NCI-H2081 (cell line): ENCODE measurements at places on chromosomes 13 and 19.
A peak's percentile ranks its signal among the peaks of the same experiment; 100 is the strongest.

DNA sequence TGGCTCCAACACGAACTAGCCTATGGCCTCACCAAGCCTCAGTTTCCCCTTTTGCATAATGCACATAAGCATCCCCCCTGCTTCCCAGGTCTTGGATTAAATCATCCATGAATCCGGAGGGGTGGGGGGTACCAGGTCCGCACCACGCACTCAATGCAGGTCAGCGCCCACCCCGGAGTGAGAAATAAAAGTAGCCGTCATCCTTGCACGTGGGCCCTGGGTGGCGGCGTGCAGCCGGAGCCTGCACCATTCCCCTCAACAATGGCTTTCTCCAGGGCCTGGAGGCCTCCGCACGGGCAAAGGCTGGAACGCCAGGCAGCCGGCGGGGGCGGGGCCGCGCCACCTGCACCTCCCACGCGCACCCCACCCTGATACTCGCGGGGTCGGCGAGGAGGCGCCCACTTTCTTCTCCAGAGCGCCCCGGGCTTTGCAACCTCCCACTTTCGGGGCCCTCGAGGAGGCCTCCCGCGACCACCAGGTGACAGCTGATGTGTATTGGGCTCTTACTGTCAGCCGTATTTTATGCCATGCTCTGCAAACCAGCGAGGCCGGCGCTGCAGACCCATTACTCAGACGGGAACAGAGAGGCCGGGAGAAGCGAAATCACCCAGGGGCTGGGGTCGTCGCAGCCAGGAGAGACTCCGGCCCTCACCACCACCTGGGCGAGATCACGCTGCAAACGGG lies 767 bp upstream of the GADD45B start:
- no peak for DNase-seq

DNA sequence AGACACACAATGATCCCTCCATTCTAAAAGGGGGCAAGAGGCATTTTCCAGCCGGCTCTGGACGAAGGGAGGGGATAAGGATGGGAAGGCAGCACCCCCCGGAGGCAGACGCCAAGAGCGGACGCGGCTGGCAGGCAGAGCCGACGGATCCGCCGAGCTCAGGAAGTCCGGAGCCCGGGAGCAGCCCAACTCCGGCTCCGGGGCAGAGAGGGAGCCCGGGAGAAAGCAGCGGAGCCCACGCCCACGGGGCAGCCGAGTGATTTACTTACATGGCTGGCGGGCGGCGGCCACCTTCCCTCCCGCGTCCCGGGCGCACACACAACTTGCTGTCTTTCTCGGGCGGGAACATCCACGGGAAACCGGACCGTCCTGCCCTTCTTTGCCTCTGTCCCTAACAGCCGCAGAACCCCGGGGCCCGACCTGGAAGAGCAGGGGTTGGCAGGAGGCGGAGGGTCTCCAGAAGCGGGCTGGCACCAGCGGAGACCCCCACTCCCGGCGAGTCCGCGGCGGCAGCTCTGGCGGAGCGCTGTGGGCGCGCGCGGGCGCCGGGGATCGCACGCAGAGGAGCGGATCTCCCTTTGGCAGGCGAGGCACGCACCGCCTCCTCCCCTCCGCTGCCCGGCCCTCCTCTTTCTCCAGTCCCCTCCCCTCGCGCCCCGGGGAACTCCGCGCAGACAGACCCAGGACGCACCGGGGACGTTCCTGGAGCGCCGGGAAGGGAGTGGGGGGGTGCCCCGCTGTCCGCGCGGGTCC lies at the start of gene LHFPL6:
Gene LHFPL6, minus strand, starts transcription at position 580 of the 753 bp plus-strand sequence.
- peak; percentile 73 for DNase-seq

- no peak for DNase-seq
Observed at GRCh38 chr13:20359335-20359734, 127.2 kb upstream of the GJB6 start.

DNA sequence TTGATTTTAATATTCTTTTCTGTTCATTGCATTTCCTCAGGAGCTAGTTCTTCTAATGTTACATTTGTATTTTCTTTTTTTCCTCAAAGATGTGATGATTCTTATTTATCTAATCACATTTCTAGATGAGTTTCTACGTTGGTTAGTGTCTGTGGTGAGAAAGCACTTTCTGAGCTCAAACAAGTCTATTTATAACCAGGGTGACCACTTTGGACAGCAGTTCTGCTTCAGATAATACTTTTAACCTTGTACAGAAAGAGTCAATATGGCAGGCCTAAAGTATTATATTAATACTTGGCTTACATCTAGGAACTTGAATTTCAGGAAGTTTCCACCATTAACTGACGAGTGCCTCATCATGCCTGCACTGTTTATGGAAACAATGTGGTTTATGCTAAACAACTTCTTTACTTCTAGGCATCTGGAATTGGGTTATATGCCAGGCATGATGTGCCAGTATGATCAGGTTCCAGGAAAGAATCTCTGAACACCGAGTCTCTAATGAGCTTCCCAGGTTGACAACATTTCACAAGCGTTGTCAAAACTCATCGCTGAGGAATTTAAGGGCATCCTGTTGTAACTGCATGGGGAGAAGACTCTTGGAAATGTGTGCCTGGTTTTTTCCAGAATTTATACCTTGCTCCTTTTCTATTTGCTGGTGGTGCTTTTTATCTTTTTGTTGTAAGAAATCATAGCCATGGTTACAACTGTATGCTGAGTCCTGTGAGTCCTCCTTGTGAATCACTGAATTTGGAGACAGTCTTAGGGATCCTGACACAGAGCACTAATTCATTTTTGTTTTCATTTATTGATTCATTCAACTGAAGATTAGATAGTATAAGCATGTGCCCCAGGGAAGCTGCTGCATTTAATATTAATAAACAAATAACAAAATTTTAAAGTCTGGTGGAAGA lies 344.4 kb upstream of the PCDH9 start:
- DNase-seq, result no peak

DNA sequence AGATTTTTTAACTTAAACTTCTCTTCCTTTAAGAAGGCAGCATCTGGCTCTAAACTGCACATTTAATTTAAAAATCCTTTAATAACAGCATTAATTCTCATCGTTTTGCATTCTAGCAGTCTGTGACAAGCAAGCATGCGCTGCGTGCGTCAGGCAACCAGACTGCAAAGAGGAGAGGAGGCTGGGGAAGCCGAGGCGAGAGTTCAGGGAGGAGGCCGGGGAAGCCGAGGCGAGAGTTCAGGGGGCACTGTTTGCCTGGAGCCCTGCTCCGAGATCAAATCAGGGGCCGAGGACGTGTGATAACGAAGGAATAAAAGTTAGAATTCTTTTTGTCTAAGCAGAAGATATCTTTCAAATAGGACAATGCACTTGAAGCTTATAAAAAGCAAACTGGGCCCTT lies 435.7 kb downstream of the EFNB2 start:
- no peak for DNase-seq

GRCh38 chr13:96072392-96072791 lies 17.5 kb upstream of the HS6ST3 start:
- DNase-seq, result no peak

- DNase-seq, result no peak
Observed at GRCh38 chr13:20258963-20259288, 26.8 kb upstream of the GJB6 start.

DNA sequence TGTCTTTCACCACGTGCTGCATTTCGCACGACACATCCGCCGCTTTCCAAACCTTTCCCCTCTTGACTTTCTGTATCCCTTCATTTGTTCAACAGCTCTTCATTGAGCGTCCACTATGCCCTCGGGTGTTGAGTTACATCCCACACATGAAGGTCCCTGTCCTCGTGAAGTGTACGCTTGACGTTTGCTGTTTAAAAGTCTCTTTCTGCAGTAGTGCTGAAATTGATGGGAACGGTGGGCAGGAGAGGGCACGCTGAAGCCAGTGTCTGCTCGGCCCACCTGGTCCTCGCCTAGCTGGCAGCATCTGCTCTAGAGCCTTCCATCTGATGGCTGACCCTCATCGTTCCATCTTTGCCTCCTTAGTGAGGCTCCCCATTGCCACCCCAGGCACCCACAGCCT lies 55.6 kb upstream of the AMER2 start:
- DNase-seq, result no peak

GRCh38 chr13:43514311-43514710 lies 272.5 kb downstream of the ENOX1 start:
- DNase-seq, result no peak

GRCh38 chr13:42181381-42181953 lies 90.5 kb upstream of the AKAP11 start:
- DNase-seq, result peak; percentile 9

DNA sequence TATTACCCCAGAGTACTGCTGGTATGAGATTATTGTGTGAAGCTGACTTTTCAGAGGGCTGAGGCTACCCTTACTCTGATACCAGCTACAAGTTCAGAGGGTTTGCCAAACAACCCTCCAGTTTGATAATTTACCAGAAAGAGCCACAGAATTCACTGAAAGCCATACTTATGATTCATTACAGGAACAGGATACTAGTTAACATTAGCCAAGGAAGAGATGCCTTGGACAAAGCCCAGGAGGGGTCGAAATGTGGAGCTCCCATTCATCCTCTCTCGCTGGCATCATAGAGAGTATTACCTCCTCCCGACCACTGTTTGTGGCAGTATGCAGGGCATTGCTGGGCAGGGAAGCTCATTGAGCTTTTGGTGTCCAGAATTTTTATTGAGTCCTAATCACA lies 364.3 kb downstream of the KCNRG start:
- DNase-seq, result no peak

DNA sequence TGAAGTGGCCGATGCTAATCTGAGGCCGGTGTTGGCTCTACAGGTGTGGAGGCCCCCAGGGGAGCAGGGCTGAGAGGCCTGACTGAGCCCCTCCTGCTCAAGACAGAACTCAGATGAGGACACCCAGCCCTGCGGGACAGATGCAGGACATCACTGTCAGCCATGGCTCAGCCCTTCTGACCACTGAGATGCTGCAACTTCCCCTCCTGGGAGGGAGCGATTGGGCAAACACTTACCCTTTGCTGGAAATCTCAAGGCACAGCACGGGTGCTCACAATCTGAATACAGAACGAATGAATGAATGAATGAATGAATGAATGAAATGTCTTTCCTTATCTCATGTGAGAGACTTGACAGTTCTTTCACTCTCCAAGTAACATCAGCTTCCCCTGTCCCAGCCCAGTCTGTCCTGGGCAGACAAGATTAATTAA lies 3.5 kb upstream of the SIGLEC7 start:
- DNase-seq, result no peak

GRCh38 chr13:83150616-83151307 lies 731.5 kb downstream of the SLITRK1 start:
- DNase-seq, result no peak

GRCh38 chr13:108408672-108409071 lies 139.2 kb downstream of the TNFSF13B start:
- no peak for DNase-seq

GRCh38 chr19:2042485-2043250 lies 8.4 kb downstream of the MKNK2 start:
- no peak for DNase-seq

DNA sequence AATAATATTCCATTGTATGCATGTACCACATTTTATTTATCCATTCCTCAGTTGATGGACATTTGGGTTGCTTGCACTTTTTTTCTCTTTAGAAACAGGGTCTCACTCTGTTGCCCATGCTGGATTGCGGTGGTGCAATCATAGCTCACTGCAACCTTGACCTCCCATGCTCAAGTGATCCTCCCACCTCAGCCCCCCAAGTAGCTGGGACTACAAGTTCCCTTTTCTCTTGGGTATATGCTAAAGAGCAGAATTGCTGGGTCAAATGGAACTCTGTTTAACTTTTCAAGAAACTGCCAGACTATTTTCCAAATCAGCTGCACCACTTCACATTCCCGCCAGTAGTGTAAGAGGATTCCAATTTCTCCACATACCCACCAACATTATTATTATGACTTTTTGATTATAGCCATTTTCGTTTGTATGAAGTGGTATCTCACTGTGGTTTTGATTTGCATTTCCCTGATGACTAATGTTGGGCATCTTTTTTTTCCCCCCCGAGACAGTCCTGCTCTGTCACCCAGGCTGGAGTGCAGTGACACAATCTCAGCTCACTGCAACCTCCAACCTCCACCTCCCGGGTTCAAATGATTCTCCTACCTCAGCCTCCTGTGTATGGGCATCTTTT lies 7.6 kb upstream of the IPO5 start:
- no peak for DNase-seq

DNA sequence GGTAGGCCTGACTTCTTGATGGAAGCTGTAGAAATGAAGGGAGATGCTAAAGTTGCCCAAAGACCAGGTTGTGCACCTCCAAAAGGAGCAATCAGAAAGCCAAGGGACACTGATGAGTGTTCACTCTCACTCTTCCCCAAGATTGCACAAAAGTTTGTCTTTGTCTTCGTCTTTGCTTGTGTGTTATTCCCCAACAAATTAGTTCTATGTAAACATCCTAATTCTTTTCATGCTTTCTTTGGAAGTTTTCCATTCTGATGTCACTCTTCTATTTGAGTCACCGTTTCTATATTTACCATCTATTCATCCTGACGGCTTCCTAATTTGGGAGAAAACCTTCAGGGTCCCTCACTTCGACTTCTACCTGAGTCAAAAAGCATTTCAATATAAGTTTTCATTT lies 3.7 kb upstream of the TMEM272 start:
- no peak for DNase-seq

GRCh38 chr13:23160638-23161480 lies 19.9 kb upstream of the SGCG start:
- no peak for DNase-seq

GRCh38 chr13:79591493-79591892 lies 110.5 kb downstream of the NDFIP2 start:
- no peak for DNase-seq

- no peak for DNase-seq
Observed at GRCh38 chr13:20977394-20977793, 74.8 kb upstream of the XPO4 start.

DNA sequence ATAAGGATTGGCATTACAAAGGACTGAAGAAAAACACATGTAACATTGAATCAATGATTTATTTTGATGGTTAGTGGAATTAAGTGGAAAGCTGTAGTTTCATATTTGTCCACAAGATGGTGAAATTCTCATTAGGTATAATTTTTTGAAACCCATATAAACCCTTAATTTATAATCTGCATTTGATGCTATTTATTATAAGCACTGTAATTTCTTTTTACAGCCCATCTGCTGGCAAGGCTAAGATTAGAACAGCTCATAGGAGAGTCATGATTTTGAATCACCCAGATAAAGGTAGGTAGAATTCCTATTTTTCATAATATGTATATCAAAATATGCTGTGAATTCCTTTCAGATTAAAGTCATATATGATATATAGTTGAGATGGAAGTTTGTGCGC lies 62.2 kb downstream of the DNAJC15 start:
- DNase-seq, result peak; percentile 5

DNA sequence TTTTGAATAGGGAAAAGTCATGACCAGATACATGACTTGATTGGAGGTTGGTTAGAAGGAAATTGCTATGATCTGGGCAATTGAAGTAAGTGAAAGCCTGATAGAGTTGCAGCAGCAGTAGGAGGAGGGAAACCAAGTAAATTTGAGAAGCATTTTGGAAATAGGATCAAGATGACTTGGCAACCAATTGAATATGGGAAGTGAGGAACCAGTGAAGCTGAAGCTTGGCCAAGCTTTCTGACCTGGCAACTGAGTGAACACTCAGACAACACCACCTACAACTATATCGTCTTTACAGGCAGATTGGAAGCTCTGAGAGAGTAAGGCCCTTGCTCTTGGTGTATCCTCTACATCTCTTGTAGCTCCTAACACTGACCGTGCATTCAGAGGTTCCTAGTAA lies 16.2 kb upstream of the KATNAL1 start:
- DNase-seq, result no peak

- peak; percentile 38 for DNase-seq
Observed at GRCh38 chr19:3821857-3822364, 35.7 kb upstream of the MATK start.

GRCh38 chr13:105142556-105142955 lies 1392.9 kb downstream of the EFNB2 start:
- no peak for DNase-seq
